Stimulated activated CD8-positive, alpha-beta memory T cell treated with anti-CD3 and anti-CD28 coated beads, Interleukin-15, amount 100 ng/mL, for 1 hour (primary cell): ENCODE measurements at places on chromosomes 2 and 18.
A peak's percentile ranks its signal among the peaks of the same experiment; 100 is the strongest.

DNA sequence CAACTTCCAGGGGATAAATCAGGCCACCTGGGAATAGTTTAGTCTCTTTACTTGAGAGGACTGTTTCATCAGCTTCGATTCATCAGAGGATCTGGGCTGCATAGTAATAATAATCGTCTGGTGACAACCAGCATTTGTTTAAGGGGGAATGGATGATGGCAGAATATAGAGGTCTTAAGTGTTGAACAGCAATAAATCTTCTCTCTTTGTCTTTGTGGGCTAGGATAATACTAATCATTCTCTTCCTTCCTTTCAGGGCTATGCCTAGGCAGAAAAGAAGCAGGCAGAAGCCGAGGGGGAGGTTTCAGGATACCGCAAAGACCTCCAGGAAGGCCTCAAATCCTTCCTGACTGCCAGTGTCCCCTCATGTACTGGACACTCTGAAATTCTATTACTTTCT is 150.4 kb upstream of the GAREM1 start:
- no peak for DNase-seq

DNA sequence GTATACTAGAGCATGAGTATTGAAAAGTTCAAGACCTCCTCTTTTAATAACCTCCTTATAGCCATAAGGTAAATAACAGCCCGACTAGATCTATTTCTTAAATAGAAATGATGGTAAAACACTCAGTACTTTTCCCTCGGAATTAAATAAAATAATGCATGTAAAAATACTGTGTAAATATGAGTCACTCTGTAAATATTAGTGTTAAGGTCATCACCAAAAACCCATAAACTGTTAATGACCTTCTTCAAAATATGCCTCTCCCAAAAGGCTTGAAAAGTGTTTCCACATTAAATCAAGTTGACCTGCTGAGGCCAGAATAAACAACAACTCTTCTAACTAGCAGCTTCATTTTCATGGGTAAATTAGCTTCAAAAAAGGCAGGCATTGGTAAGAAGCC is 25.3 kb upstream of the BZW1 start:
- no peak for DNase-seq

- no peak for DNase-seq
These were observed 66.8 kb upstream of the STPG4 start for GRCh38 chr2:47221946-47222345.

GRCh38 chr18:26121476-26121875 is 12.2 kb upstream of the PSMA8 start:
- no peak for DNase-seq

GRCh38 chr2:74768401-74768914 is 65.5 kb upstream of the HK2 start:
- DNase-seq: no peak

DNA sequence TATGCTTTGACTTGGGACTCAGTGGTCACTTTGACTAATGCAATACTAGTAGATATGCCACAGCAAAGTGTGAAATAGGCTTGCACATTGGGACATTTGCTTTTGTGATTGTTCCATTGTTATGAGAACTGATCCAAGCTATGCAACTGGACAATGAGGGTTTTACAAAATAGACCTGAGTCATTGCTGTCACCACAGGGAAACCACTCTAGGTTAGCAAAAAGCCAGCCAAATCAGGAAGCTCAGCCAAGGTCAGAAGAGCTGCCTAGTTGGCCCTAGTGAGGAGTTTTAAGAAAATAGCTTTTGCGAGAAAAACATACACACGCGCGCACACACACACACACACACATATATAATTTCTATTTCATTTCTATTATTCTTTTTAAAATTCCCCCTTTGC is 452.4 kb upstream of the CDH7 start:
- DNase-seq: no peak

- DNase-seq: no peak
These were observed 54.2 kb downstream of the KCNG2 start for GRCh38 chr18:79851950-79852349.

DNA sequence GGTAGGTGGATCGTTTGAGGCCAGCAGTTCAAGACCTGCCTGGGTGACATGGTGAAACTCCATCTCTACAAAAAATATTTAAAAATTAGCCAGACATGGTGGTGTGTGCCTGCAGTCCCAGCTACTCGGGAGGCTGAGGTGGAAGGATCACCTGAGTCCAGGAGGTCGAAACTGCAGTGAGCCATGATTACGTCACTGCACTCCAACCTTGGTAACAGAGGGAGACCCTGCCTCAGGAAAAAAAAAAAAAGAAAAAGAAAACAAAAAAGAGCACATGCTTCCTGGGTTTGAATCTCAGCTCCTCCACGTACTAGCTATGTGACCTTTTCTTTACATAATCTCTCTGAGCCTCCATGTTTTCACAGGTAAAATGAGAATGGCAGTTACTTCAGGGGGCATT is 107.5 kb upstream of the STPG4 start:
- DNase-seq: no peak

DNA sequence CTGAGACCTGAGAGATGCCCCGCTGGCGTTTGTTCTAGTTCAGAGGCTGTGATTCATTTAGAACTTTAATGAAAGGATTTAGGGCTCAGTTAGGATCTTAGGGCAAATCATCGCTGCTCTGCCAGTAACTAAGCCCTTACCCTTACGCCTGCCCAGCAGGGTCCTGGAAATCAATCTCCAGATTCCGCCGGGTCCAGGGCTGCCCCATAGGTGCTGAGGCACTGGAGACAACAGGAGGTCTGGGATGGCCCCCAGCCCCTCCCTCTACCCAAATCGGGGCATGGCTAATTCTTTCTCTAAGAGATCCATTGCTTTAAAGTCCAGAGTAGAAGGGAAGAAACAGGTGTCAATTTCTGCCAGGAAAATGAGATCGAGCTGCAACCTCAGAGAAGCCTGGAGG is 83.1 kb downstream of the SDC1 start:
- DNase-seq: no peak

DNA sequence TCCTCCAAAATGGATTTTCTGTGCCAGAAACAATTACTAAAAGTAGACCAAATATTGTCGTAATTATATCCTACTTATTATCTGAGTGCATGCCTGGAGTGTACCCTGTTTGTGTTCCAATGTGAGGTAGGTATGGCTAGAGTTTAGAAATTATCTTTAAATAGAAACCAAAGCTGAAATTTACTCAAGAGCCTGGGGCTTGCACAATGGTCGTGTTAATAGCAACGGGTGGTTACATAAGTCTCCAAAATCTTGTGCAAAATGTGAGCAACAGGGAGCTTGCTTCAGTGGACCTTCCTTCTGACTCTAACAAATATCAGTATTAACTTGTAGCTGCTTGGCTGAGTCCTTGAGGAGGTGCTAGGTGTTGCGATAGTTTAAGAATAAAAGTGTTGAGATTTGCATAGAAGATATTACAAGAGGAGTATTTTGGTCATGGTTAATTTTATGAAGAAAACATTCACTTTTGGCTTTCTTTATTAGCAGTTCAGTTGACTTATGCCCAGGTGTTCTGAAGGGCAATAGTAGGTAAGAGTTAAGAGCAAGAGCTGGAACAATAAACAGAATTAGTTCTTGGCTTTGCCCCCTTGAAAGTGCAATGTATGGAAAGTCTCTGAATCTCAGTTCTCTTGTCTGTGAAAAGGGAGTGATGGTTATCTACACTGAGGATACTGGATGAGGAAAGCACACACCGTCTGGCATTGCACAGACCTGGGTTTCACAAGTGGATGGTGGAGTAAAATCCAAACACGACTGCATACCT is 4.6 kb downstream of the CXCR4 start:
- DNase-seq: no peak

DNA sequence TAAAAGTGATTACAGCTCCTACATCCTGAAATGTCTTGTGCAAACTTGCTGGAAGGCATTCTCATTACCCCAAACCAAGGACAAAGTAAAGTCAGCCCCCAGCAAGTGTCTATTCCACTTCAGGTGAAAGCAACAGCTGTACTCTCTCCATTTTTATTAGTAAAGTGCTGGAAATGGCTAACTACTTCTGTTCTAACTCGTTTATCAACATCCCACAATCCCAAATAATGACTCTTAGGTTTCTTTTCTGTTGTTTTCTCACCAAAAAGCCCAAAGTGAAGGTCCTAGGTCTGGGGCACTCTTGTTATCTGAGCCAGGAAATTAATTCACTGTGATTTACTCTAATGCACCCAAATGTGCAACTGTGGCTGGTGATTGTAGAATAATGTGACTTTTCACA is 105.7 kb downstream of the LRRC30 start:
- DNase-seq: no peak

DNA sequence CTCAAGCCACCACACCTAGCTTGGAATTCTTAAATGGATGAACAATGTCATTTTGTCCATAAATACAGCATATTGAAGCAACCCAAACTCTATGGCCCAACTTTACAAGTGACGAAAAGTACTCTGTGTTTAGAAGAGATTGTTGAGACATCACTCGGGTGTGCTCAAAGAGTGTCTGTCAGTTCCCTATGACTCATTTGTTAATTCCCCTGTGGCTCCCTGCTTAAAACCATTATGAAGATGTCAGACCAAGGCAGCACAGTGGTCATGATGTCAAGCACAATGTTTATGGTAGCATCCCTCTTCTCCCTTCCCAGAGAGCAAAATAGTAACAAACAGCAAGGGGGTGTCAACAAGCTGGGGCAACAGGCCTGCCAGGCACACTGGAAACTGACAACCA is 3.0 kb downstream of the LYG1 start:
- DNase-seq: no peak

DNA sequence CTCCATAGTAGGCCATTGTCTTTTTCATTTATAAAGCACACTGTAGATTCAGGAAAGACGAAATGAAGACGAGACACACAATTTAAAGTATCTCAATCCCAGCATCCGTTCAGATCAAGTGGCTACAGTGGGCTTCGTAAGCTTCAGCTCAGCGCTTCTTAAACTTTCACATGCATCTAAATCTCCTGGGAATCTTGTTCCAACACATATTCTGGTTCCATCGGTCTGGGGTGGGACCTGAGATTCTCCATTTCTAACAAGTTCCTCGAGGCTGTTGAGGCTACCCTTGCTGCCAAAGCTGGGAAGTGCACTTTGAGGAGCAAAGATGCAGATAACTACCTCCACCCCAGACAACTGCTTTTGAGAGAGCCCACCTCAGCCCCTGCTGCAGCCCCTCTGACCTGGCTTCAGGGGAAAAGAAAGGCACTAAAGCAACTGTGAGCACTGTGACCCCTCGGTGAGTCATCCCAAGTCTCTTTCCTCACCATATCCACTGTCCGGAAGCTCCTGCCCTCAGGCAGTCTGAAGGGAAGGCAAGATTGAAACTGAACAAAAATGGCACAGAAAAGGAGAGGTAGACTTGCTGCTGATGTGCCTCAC is 201.1 kb upstream of the FBXO11 start:
- DNase-seq: no peak

DNA sequence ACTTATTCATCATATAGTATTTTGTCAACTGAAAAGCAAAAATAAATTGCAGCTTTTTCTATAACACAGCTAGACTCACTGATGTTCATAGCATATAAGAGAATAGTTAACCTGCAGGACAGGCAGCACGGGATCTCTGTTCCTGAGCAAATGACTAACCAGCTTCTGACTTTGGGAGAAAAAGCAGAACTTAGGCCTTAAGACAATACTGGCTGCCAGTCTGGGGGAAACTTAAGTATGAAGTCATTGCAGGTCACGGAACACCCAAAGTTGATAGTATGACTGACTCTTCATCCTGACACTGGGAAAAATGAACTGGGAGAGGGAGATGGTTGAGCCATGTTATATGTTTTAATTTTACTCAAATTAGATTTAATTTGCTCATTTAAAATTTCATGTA is 113.0 kb downstream of the DPP4 start:
- no peak for DNase-seq

GRCh38 chr18:7191736-7192135 is 39.2 kb upstream of the LRRC30 start:
- DNase-seq: no peak

GRCh38 chr2:108403494-108403893 is 25.7 kb downstream of the SULT1C4 start:
- no peak for DNase-seq

GRCh38 chr2:37453027-37453426 is 108.6 kb downstream of the QPCT start:
- no peak for DNase-seq

- peak; percentile 65 for DNase-seq
These were observed 63.9 kb upstream of the ASAP2 start for GRCh38 chr2:9142551-9143263.

DNA sequence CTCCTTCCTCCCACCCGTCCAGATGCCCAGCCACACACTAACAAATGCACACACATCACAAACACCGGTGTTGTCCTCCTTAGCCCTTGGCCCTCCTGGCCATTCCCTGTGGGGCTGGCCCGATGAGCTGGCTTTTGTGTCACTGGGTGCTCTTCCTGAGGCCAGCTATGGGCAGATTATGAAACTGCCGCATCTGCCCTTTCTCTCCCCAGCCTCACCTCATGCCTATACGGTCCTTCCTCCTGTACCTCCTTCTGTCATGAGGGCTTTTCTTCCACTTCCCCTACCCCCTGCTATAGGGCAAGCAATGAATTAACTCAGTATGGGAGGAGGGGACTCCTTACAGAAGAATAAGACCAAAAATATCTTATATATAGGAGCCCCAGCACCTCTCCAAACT is 10.3 kb upstream of the INO80C start:
- DNase-seq: no peak

GRCh38 chr2:11998626-11999378 is 252.4 kb downstream of the LPIN1 start:
- DNase-seq: no peak

DNA sequence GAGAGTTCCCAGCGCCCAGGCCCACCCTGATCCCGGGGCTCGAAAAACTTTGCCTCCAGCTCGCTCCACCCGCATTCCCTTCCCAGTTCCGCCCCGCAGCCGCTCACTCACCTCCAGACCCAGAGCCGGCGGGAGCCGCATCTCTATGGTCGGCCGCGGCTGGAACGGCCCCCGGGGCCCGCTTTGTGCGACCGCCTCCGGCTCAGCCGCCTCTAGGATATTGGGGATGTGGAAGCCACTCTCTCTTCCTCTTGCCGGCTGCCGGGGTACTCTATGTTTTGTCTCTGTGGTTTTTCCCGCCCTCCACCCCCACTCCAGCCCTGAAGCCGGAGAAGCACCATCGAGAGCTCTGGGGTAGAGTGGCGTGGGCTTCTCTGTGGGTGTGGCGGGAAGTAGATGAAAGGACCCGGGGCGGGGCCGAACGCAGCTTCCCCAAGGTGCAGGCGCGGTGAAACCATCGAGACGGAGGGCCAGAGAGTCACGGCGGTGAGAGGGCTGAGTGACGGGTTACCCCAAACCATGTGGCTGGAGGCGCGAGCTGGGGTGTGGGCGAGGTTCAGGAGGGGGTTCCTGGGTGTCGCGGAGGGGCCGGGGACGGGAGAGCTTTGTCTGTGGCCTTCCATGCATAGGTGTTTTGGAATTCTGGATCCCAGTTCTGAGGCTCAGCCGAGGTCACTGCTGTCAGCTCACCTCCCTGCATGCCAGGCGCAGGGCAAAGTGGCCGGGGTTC is at the start of the genes BCS1L and ZNF142:
Gene BCS1L, plus strand, starts transcription at position 426 of the 730 bp plus-strand sequence. CDS start 1,305 bp downstream, outside the sequence.
Gene ZNF142, minus strand, starts transcription at position 366 of the 730 bp plus-strand sequence. CDS start 3,194 bp downstream, outside the sequence.
- peak; percentile 90 for DNase-seq

- DNase-seq: no peak
These were observed 334.3 kb downstream of the DYSF start for GRCh38 chr2:71787476-71788185.

- no peak for DNase-seq
These were observed 1.8 kb downstream of the REL start for GRCh38 chr2:60882971-60883753.

- no peak for DNase-seq
These were observed 93.7 kb downstream of the LOXHD1 start for GRCh38 chr18:46563317-46563716.

- DNase-seq: no peak
These were observed 151.8 kb upstream of the MMADHC start for GRCh38 chr2:149739171-149739882.
